ENCODE measurements at places on chromosomes 4 and X.

DNA sequence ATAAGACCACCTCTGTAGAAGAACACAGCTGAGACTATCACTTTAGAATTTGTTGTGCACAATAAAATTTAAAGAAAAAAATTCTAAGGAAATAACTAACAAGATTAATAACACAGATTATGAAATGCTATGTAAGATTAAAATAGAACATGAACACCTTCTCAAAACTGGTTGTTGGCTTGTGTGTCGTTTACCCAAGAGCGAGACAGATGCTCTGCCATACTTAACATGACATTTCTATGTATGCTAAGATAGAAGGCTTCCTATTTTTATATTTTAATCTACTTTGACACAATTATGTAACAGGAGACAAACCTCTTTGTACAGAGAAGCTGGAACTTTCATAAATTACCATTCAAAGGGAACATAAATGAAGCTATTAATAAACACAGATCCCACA, 30.1 kb downstream of the USP46 start:
- no peak for DNase-seq

GRCh38 chr4:54318904-54319303, 89.8 kb downstream of the PDGFRA start:
- DNase-seq: peak; percentile 81

GRCh38 chr4:23171976-23172375, 479.2 kb downstream of the GBA3 start:
- DNase-seq: no peak

DNA sequence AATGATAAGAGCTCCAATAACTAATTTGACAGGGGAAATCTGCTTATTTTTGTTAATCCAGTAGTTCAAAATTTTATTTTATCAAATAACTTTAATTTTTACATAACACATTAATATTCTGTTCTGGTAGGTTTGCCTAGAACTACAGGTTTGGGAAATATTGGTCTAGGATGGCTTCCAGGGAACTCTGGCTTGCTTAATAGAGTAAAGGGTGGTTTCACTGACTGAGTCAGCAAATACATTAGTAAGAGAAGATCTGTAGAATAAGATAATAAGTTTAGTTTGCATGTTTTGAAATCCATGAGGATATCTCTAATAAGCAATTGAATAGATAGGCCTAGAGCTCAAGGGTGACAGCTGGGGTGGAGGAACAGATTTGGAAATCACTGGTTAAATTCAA, 500.7 kb downstream of the ZNF674 start:
- peak; percentile 5 for DNase-seq

DNA sequence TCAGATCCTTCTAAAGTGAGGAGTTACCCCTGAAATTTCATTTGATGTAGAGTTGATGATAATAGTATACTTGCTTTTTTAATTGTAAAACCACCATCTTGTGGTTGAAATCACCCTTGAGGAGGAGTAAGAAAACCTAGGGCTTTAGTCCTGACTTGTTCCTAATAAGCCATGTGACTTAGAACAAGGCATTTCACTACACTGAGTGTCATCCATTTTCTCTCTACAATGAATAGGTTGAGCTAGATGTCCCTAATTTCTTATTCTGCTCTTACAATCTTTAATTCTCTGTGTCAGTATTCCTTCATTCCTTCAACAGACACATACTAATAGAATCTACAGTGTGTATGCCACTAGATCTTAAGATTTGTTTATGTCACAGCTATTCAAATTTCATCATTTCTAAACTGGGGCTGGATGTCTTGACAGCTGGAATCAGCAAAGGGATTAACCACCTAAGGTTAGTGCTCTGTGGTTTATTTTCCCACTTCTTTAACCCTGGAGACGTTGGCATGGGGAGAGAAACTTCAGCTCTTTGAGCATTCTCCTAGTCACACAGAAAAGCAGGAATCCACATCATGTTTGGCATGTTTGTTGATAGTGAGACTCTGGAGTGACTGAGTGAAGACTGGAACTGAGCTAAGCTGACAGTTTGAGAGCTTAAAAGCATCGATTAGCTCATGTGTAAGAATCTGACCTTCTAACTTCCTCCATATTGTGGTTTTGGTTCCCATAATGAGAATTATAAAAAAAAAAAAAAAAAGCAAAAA, 246.3 kb downstream of the NDST4 start:
- no peak for DNase-seq

GRCh38 chr4:181364504-181364903, 878.7 kb upstream of the TENM3 start:
- DNase-seq: peak; percentile 71

Measured in trophoblast cell (in vitro differentiated cells and primary cell).